GM12878 (cell line): ENCODE measurements at places on chromosomes 16 and 17.
A peak's percentile ranks its signal among the peaks of the same experiment; 100 is the strongest.

DNA sequence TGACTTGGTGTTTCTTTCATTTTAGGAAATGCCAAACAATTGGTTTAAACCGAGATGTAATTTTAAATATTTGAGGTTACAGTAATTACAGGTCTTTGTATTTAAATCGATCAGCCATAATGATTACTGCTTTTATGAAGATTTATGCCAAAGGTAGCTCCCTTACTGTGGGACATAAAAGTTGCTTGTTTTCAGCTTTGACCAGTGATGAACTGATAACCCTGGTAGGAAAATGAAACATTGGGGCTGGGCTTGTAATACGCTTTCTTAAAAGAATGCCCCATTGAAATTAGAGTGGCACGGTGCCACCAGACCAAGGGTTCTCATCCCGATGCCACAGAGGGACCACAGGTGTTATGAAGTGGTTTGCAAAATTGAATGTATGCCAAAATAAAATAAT lies 7.3 kb downstream of the TNRC6A start:
- no peak overlapping the region for H3K4me3 ChIP-seq
- no peak overlapping the region for H3K27ac ChIP-seq
- H3K4me1 ChIP-seq = peaks cover 43% of the 10 kb centered on the region
- no peak for DNase-seq

DNA sequence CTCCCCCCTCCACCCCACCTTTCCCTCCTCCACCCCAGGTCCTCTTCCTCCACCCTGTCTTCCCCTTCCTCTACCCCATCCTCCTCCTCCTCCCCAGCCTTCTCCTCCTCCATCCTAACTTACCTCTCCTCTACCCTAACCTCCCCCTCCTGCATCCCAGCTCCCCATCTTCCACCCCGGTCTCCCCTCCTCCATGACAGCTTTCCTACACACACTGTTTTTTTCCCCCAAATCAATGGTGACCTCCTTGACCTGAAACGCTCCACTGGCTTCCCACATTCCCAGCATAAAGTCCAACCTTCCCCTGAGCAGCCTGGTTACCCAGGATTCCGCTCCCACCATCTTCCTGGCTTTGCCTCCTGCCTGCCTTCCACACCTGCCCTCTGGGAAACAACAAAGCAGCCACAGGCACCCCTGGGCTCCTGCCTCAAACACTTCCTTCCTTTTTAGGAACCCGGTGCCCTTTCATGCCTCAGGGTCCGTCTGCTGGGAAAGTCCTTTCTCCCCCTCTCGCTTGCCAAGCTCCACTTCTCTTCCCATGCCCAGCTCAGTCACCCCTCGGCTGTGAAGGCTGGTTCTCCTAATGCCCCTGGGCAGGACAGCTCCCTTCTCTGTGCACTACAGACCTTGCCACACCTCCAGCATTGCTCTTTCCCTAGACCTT lies 2.1 kb downstream of the RGS9 start:
- H3K27me3 ChIP-seq = no peaks in the 10 kb centered on the region
- no peaks in the 10 kb centered on the region for H3K36me3 ChIP-seq
- H3K4me1 ChIP-seq = peaks cover 12% of the 10 kb centered on the region
- no peak overlapping the region for H3K27ac ChIP-seq
- peak overlapping the region; percentile 50; the same call in 1 of the 2 replicates for H3K4me3 ChIP-seq

- no peaks in the 10 kb centered on the region for H3K27me3 ChIP-seq
- no peak for DNase-seq
- H3K4me1 ChIP-seq = no peaks in the 10 kb centered on the region
- no peaks in the 10 kb centered on the region; the same call in none of the 2 replicates for H3K36me3 ChIP-seq
These were observed 14.4 kb downstream of the ASPSCR1 start for GRCh38 chr17:81991684-81992305.

GRCh38 chr16:10994571-10994970 lies 50.2 kb downstream of the CLEC16A start:
- H3K4me1 ChIP-seq = peaks cover 21% of the 10 kb centered on the region
- no peak for DNase-seq
- H3K27ac ChIP-seq = no peak overlapping the region
- no peaks in the 10 kb centered on the region for H3K27me3 ChIP-seq
